ENCODE measurements at places on chromosomes 5 and 9.

- DNase-seq = no peak
These were observed 33.6 kb upstream of the ACOT12 start for GRCh38 chr5:81427566-81427965.

DNA sequence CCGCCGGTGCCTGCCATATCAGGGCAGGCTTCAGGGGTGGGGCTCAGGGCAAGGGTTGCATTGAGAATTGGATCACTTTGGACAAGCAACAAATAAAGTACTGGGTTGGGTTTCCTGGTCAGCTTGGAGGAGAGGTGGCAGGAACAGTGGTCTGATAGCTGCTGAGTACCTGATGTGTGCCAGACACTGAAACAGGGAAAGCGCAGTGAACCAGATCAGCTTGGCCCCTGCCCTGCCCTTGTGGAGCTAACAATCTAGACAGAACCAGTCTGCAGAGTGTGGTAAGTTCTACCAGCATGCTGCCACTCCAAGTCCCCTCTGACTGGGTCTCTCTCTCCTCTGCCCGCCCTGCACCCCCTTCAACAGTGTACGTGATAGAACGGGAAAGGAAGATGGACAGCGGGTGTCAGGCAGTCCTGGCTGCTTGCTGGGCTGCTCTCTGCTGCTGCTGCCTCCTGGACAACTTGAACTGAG, 53.4 kb downstream of the CYSTM1 start:
- no peak for DNase-seq

DNA sequence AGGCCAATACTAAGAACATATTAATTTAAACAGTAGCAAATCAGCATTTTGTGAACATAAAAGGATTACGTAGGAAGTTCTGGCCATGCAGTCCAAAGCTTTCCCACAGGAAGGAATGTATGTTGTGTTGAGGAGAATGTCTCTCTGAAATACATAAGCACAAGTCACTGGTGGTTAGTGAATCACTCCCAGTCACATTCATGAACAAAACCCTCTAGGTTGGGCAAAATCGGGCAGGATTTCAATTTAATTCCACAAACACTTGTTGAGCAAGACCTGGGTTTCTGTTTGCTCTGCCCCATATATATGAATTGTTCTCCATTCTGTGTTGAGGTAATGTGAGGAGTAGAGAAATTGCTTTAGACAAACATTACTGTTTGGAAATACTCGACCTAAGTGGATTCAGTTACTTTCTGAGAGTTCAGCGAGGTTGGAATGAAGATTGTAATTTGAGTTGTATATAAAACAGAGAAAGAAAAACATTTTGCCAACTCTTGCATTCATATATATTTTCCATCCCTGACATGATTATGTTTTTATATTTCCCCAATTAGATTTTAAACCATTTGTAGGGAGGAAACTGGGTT, 127.6 kb upstream of the RPS23 start:
- DNase-seq = no peak

- no peak for DNase-seq
These were observed 205.7 kb upstream of the PUM3 start for GRCh38 chr9:3049636-3050035.

GRCh38 chr9:108845507-108845906, 10.3 kb downstream of the ACTL7B start:
- DNase-seq = no peak

GRCh38 chr9:36423206-36423605, 23.1 kb upstream of the RNF38 start:
- no peak for DNase-seq
